Thyroid gland (tissue), 4 donors: ENCODE measurements at places on chromosomes 11 and 22. TPM values are rescaled to one million over a fixed set of nuclear protein-coding genes. Genes with fewer than 3 reads are reported as not detected.
A peak's percentile ranks its signal among the peaks of the same experiment; 100 is the strongest.

GRCh38 chr11:46970913-46971625, 34.5 kb downstream of the CSTPP1 start:
- H3K4me1 ChIP-seq, result no peaks in the 10 kb centered on the region
- H3K27me3 ChIP-seq, result no peaks in the 10 kb centered on the region
- H3K4me3 ChIP-seq, result no peak overlapping the region
- H3K36me3 ChIP-seq, result no peaks in the 10 kb centered on the region
- DNase-seq, result no peak

DNA sequence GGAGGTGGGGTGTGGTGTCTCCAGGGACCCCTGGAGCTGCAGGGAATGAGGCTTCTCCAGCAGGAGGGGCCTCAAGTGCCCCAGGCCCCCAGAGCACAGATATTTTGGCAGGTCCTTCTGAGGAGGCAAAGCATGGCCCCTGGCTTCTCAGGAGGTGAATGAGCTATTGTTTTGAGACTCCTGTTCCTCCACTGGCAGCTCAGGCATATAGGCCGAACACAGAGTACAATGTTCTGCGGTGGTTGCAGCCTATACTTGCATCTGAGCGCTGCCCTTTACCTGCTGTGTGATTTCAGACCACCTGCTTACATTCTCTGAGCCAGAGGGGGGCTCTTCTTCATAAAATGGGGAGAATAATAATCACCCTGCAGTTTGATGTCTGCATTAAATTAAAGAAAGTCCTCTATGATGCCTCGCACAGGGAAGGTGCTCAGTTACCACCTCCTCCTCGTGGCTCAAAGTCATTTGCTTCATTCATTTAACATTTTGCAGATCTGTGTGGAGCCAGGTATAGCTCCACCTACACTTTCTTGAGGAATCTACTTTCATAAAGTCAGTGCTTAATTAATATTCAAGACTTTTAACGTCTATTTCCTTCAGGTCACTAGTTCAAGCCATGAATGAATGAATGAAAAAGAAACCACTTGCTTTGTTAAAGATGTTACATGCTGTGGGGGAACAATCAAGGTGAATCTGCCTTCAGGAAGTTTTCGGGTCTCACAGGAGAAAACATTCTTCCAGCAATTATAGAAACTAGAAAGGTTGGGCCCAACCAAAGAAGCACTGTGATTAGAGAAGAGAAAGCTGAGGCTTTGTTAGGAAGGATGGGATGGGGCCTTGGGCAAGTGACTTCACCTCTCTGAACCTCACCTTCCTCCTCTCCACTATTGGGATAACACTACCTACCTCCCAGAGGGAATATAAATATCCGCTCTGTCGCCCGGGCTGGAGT, 68.4 kb downstream of the ADAMTS15 start:
- no peak for DNase-seq
- no peak overlapping the region for H3K27ac ChIP-seq
- H3K4me1 ChIP-seq, result peaks cover 21% of the 10 kb centered on the region
- no peak overlapping the region for H3K4me3 ChIP-seq

Gene PTPRCAP
- total RNA-seq, result 5.6 TPM

- H3K27me3 ChIP-seq, result no peaks in the 10 kb centered on the region
- no peak overlapping the region for H3K27ac ChIP-seq
- no peak overlapping the region for H3K4me3 ChIP-seq
- no peaks in the 10 kb centered on the region for H3K36me3 ChIP-seq
- H3K4me1 ChIP-seq, result no peaks in the 10 kb centered on the region
- DNase-seq, result no peak
These were observed 162.6 kb downstream of the FEZ1 start for GRCh38 chr11:125333354-125334073.

Gene C11orf87
- not detected for total RNA-seq

GRCh38 chr11:70002433-70002832, 75.7 kb upstream of the ANO1 start:
- no peak for DNase-seq
- H3K4me3 ChIP-seq, result no peak overlapping the region
- no peaks in the 10 kb centered on the region for H3K4me1 ChIP-seq
- H3K36me3 ChIP-seq, result no peaks in the 10 kb centered on the region
- no peaks in the 10 kb centered on the region for H3K27me3 ChIP-seq

DNA sequence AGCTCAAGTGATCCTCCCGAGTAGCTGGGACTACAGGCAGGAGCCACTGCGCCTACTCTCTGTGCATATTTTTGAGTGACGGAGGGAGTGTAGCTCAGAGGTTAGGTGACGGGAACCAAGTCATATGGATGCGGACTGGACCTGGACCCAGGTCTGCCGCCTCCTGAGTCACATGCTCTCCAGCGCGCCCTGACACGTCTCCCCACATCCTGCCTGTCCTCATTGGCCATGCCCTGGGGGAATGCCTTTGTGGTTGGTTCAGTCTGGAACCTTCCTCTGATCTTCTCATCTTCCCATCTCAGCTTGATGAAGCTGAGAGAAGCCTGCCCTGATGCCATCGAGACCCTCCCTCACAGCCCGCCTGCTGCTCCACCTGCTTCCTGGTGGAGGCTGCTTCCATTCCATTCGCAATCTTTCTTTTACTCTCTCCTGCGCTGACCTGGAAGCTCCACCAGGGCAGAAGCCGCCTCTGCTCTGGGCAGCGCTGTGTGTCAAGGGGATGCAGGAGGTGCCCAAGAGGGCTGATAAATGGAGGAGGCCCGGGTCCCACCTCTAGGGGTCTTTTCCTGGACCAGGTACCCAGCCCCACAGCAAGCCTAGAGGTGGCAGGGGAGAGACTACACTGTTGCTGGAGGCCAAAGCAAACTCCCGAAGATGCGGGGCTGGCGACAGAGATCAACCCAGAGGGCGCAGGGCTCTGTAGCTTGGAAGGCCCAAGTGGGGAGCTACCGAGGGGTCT, 13.9 kb upstream of the BAIAP2L2 start:
- H3K27ac ChIP-seq, result no peak overlapping the region
- no peaks in the 10 kb centered on the region for H3K27me3 ChIP-seq
- no peak overlapping the region for H3K4me3 ChIP-seq
- no peaks in the 10 kb centered on the region for H3K4me1 ChIP-seq

GRCh38 chr11:90364527-90364926, 141.7 kb upstream of the CHORDC1 start:
- no peaks in the 10 kb centered on the region for H3K27me3 ChIP-seq
- no peak overlapping the region for H3K4me3 ChIP-seq
- H3K27ac ChIP-seq, result no peak overlapping the region
- no peaks in the 10 kb centered on the region for H3K36me3 ChIP-seq
- no peaks in the 10 kb centered on the region for H3K4me1 ChIP-seq
- DNase-seq, result no peak

DNA sequence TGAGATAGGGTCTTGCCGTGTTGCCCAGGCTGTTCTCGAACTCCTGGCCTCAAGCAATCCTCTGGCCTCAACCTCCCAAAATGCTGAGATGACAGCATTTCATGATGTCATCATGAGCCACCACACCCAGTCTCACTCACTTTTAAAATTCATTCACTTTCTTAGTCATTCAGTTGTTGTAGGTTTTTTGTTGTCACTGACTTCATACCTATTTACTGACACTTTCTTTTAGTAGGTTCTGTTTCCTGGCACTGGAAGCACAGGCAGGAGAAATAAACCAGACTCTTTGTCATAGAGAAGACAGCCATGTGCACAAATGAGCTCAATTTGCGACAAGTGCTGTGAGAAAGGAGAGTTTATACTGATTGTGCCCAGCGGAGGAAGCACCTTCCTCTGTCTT, 10.5 kb downstream of the ART5 start:
- H3K36me3 ChIP-seq, result no peaks in the 10 kb centered on the region
- no peak overlapping the region for H3K4me3 ChIP-seq
- no peak overlapping the region for H3K27ac ChIP-seq
- H3K4me1 ChIP-seq, result no peaks in the 10 kb centered on the region
- no peaks in the 10 kb centered on the region for H3K27me3 ChIP-seq

Gene SULT4A1
- total RNA-seq, result not detected

Gene APOBEC3B
- 1.7 TPM for total RNA-seq

Gene KIRREL3
- total RNA-seq, result not detected

Gene HTR3B
- not detected for total RNA-seq

DNA sequence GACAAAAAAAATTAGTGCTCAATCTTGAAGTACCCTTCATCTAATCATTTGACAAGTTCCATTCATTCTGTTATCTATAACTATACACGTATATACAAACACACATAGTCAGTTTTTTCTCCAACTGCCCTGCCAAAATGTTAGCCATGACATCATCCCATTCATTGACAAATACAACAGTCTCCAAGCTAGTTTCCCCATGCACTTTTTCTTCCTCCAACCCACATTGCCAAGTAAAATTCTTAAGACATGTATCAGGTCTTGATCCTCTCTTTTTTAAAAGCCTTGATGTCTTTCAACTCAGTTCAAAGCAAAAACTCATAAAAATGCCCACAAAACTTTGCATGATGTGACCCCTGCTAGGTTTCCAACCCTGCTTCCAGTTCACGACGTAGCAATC, 58.1 kb downstream of the DDI1 start:
- no peaks in the 10 kb centered on the region for H3K4me1 ChIP-seq
- H3K27ac ChIP-seq, result no peak overlapping the region
- no peak for DNase-seq
- no peaks in the 10 kb centered on the region for H3K27me3 ChIP-seq

- H3K4me1 ChIP-seq, result no peaks in the 10 kb centered on the region
- no peaks in the 10 kb centered on the region for H3K36me3 ChIP-seq
- H3K27me3 ChIP-seq, result no peaks in the 10 kb centered on the region
- no peak overlapping the region for H3K27ac ChIP-seq
- H3K4me3 ChIP-seq, result no peak overlapping the region
- DNase-seq, result no peak
These were observed 46.3 kb upstream of the ANO1 start for GRCh38 chr11:70031631-70032469.

GRCh38 chr22:31618471-31619176, 43.4 kb downstream of the PISD start:
- H3K4me3 ChIP-seq, result no peak overlapping the region
- H3K36me3 ChIP-seq, result peaks cover 18% of the 10 kb centered on the region
- no peaks in the 10 kb centered on the region for H3K4me1 ChIP-seq
- no peaks in the 10 kb centered on the region for H3K27me3 ChIP-seq
- no peak for DNase-seq

DNA sequence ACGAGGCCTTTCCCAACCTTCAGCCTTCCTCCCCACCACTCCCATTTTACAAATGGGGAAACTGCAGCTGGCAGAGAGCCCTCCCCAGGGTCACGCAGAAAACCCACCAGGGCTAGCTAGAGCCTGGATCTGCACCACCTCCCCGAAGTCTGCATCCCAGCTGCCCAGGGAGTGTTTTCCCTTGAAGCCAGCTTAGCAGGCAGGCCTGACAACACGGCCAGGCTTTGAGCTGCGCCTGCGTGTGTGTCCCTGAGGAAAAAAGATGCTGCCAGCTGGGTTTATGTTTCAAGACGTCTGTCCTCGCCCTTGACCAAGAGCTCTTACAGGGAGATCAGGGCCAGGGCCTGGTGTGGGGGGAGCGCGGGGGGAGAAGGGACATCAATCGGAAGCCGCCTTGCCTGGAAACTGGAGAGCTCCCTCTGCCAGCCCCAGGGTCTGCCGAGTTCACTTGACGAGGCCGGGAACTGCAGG, 20.3 kb downstream of the WNT11 start:
- no peak overlapping the region for H3K4me3 ChIP-seq
- H3K36me3 ChIP-seq, result no peaks in the 10 kb centered on the region

- H3K36me3 ChIP-seq, result no peaks in the 10 kb centered on the region
- no peaks in the 10 kb centered on the region for H3K27me3 ChIP-seq
- peak; percentile 72 for DNase-seq
- H3K4me1 ChIP-seq, result no peaks in the 10 kb centered on the region
- H3K27ac ChIP-seq, result no peak overlapping the region
- no peak overlapping the region for H3K4me3 ChIP-seq
These were observed 16.2 kb downstream of the PIWIL3 start for GRCh38 chr22:24758164-24758799.

Gene LRRC32
- 18.1 TPM for total RNA-seq

GRCh38 chr11:15742626-15743519, 613.5 kb downstream of the SOX6 start:
- no peak overlapping the region for H3K4me3 ChIP-seq
- no peak for DNase-seq
- H3K27me3 ChIP-seq, result no peaks in the 10 kb centered on the region
- no peak overlapping the region for H3K27ac ChIP-seq
- H3K4me1 ChIP-seq, result no peaks in the 10 kb centered on the region

DNA sequence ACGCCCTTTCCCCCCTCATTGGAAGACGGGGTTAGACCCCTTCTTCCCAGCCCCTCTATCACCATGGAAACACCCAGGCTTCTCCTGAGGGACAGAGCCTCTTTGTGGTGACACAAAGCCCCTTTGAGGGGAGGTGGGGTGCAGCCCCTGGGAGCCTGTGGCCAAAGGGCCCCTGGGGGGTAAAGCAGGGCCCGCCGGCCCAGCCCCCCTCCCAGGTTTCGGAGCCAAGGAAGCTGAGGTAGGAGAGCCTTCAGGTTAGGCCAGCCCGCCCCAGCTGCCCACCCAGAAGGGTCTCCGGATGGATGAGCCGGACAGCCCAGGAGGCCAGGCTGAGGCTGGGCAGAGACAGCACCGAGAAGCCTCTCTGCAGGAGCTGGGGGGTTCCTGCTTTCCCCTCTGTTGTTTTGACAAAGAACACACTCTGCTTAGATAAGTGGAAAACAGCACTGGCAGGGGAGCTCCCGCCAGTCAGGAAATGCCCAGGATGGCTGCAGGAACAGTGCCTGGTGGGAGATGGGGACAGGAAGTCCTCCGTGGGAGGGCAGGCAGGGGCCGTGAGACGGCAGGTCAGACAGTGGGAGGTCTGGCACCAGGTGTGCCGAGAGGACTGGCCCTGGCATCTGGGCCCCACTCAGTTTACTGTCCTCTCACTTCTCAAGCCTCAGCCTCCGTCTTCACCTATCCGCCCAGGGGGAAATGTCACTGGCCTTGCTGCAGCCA, 18.2 kb downstream of the ARVCF start:
- no peaks in the 10 kb centered on the region for H3K27me3 ChIP-seq
- H3K36me3 ChIP-seq, result no peaks in the 10 kb centered on the region
- DNase-seq, result peak; percentile 65
- no peak overlapping the region for H3K4me3 ChIP-seq
- H3K27ac ChIP-seq, result peak overlapping the region; percentile 75

Gene OR2D3
- total RNA-seq, result not detected

DNA sequence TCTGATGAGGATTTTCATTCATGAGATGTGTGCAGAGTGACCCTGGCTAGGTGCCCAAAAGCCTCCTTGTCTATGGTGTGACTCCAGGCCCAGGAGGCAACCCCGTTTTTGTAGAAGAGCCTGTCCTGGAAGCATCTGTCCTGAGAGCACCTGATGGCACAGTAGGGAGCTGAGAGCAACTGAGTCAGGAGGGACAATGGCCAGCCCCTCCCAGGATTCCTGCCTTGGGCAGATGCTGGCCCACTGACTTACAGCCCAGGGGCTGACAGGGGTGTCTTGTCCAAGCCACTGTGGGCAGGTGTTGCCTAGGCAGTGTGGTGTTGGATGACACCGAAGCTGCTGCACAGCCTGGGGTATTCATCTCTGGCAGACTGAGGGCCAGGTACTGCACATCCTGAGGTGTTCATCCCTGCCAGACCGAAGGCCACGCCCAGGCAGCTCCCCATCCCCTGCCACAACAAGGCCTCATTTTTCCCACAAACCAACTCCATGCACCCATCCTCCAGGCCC, 3.2 kb upstream of the RFPL2 start:
- no peaks in the 10 kb centered on the region for H3K4me1 ChIP-seq
- no peak overlapping the region for H3K27ac ChIP-seq
- no peak for DNase-seq
- no peak overlapping the region for H3K4me3 ChIP-seq
- H3K36me3 ChIP-seq, result no peaks in the 10 kb centered on the region

- no peaks in the 10 kb centered on the region for H3K27me3 ChIP-seq
- H3K27ac ChIP-seq, result no peak overlapping the region
- no peak overlapping the region for H3K4me3 ChIP-seq
These were observed 26.4 kb upstream of the OR8D2 start for GRCh38 chr11:124346311-124346955.

Gene NAALADL1
- total RNA-seq, result 5.6 TPM

Gene HBG2
- total RNA-seq, result not detected

Gene SERGEF
- total RNA-seq, result 62.2 TPM
